ENCODE measurements at places on chromosomes 13 and 19.
A peak's percentile ranks its signal among the peaks of the same experiment; 100 is the strongest.

DNA sequence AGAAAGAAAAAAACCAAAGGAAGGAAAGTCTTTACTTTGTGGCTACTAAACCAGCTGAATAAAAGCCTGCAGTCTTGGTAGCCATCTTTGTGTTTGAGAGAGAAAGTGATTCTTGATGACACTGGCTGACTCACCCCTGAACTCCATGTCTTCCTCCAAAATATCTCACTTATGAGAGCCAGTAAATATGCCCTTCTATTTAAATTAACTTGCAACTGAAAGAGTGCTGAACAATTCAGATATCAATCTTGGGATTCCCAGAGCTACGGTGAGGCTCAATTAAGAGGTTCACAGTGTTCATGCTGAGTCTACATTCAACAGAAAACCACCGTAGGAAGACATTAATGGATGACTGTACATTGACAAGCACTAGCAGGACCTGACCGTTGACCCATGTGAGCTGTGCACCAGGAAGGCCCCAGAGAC lies 57.9 kb downstream of the KCTD12 start:
- no peak for DNase-seq

DNA sequence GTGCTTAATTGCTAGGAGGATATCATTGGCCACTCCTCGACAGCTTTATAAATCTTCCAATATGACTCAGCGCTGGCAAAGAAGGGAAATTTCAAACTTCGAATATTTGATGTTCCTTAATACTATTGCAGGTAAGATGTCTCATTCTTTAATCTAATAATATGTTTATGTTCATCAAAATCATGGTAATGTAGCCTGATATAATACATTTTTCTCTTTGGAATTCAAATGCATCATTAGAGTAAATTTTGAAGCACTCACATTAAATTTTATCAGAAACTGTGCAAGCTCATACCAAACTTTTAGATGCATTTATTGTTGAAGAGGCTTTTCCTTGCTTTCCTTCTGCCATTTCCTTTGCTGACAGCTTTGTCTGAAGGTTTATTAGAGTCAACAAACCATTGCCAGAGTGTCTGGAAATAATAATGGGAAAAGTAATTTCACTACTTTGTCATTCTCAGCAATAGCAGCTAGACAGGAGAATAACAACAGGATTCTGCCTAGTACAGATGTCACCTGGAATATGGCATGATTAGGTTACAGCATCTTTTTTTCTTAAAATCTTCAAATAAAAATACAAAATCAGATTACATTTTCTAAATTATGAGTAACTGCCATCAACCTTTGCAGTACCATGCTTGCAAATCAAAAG lies 78.6 kb upstream of the MAB21L1 start:
- DNase-seq: no peak

DNA sequence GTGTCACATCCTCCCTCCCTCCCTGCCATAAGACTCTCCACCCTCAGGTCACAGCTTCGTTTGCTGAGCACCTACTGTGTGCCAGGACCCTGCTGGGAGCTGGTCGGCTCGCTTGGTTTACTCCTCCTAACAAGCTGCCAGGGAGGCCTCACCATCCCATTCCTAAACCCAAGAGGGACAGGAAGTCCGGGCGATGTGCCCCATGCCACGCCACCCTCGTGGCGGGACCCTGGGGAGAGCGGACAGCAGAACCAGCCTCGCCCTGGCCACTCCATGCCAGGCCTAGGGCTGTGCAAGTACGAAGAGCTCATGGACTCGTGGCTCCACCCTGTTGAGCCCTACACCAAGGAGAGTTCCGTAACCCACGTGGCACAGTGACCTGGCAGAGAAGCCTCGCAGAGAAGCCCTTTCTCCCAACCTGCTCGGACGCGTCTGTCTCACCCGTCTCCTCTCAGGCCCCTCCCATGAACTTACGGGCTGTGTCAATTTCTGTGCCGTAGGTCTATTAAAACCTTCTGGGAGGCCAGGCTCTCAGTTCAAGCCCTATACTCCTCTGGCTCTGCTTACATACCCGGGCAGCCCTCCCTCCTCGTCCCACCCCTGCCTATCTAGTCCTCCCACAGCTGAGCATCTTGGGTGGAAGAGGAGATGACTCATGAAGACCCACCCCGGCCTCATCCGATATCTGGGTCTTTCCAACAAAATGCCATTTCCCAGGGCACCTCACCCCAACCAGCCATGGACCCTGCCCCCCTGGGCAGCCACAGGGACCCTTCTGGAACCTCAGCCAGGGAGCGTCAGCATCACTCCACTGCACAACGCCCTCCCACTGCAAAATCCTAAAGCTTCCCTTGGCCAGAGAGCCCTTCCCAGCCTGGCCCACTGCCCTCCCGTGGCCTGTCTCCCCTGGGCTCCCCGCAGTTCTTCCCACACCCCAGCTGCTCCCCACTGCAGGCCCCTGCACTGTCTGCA lies 2.6 kb downstream of the UBXN6 start:
- DNase-seq: no peak

GRCh38 chr13:97205465-97205864 lies 16.7 kb upstream of the MBNL2 start:
- DNase-seq: no peak

DNA sequence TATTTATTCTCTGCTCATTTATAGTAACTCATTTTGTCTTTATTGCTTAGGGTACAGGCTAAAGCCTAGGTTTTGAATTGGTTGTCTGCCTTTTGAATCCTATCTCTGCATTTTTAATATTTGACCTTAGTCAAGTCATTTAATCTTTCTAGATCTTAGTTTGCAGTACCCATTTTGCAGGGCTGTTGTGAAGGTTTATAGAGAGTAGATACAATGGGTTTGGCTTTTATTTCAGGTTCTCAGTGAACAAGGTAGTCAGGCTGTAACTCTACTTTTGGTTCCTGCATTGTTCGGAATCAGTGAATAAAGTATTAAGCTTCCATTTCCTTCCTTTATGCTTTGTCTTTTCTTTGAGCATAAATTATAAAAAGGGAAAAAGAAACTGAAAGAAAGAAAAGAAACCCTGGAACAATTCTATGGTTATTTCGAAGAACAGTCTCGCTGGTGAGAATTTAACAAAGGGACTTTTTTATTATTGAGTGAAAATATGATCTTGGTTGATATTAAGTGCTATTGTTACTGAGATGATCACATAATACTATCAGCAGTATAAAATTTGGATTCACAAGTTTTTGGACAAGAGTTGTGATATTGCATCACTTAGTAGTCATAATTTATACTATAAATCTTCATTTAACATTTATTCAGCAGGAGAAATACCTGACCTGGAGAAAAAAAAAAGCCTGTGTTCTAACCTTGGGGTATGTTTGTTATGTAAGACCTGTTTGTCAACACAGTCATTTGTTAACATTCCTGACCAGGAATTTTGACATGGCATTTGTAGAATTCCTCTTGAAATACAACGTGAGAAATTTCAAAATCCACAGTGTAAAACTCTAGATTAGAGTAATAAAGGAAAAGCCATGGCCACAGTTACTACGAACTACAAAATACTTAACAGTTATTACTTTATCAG lies 91.3 kb downstream of the ZMYM2 start:
- no peak for DNase-seq

GRCh38 chr19:33226550-33227241 lies 1.0 kb upstream of the SLC7A10 start:
- DNase-seq: no peak

DNA sequence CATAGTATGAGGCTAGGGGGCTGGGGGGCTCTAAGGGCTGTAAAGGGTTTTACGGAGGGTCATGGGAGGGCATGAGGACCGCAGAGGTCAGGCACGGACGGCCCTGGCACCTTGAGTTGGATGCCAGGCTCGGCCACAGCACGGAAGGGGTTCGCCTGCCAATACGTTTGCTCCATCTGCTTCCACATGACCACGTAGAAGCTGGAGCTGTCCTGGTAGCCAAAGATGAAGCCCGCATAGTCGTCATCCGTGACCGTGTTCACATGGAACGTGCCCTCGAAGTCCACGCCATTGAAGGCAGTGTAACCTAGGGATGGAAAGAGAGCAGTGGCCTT lies 6.4 kb downstream of the COMP start:
- DNase-seq: no peak

GRCh38 chr13:96417939-96418685 lies 328.2 kb downstream of the HS6ST3 start:
- no peak for DNase-seq

DNA sequence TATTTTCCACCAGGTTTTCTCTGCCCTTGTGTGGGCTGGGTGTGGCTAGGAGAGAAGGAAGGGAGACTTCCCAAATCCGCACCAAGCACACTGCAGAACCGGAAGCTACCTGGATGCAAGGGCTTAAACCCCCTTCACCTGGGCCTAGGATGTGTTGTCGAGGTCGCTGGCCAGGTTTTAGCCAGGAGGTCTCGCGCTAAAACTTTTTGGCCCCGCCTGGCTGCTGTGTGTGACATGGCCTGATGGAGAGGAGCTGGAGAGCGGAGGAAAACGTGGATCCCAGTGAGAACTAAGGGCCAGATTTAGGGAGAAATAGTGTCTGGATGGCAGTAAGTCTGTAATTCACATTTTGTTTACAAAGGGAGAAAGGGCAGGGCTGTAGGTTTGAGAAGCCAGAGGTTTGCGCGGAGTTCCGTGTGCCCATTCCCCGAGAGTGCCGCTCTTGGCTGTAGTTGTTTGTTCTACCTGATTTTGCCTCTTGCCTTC lies 3.1 kb upstream of the TSHZ3 start:
- DNase-seq: no peak

DNA sequence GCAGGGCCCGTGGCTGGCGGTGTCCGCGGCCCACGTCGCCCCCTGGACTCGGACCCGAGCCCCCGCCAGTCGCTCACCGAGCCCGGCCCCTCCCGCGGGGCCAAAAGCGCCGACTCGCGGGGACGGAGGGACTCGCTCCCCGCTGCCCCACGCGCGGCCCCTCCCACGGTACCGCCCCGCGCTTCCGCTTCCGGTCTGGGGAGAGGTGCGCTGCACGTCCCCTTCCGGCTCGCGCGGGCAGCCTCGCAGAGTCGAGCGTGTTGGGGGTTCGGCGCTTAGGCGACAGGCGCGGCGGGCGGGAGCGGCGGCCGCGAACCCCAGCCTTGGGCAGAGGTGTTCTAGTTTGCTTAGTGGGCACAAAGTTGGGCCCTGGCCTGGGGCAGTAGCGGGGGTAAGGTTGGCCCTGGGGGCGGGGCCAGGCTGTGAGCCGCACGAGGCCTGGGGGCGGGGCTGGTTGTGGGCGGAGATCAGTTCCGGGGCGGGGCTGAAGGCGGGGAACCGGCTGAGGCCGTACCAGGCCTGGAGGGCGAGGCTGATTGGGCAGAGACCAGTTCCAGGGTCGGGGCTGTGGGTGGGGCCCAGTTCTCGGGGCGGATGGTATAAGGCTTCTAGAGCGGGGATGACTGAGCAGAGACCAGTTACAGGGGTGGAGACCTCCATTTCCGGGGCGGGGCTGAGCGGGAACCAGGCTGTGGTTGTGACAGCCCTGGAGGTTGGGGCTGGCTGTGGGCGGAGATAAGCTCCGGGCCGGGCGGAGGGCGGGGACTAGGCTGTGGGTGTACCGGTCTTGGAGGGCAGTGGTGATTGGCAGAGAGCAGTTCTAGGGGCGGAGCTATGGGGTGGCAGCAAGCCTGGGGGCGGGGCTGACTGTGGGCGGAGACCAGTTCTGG lies at the start of the genes MBD3L1 and ZNF558:
Gene MBD3L1, plus strand, starts transcription at position 246 of the 890 bp plus-strand sequence. CDS start 10,302 bp downstream, outside the sequence.
Gene ZNF558, minus strand, starts transcription at position 173 of the 890 bp plus-strand sequence. CDS start 9,645 bp downstream, outside the sequence.
- peak; percentile 41 for DNase-seq

DNA sequence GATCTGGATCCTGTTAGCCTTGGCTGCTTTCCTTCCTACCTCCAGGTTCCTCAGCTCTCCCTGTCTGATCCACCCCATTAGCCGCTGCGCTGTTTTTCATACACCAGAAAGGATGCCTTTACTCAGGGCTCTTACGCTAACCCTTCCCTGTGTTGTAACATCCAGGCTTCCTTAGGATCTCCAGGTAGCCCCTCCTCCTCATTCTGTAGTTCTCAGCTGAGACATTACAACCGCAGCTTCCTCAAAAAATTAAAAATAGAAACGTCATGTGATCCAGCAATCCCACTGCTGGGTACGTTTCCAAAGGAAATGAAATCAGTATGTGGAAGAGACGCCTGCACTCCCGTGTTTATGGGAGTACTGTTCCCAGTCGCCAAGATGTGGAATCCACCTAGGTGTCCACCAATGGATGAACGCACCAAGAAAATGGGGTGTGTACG lies 18.4 kb upstream of the MYADM start:
- DNase-seq: no peak

GRCh38 chr13:33865945-33866344 lies 48.0 kb downstream of the RFC3 start:
- no peak for DNase-seq

GRCh38 chr19:811506-812048 lies 10.2 kb downstream of the PLPPR3 start:
- DNase-seq: no peak

- DNase-seq: no peak
These were observed 223.2 kb upstream of the PCDH17 start for GRCh38 chr13:57408312-57408711.

- DNase-seq: no peak
These were observed 20.2 kb upstream of the ERVV-1 start for GRCh38 chr19:52993342-52994178.

DNA sequence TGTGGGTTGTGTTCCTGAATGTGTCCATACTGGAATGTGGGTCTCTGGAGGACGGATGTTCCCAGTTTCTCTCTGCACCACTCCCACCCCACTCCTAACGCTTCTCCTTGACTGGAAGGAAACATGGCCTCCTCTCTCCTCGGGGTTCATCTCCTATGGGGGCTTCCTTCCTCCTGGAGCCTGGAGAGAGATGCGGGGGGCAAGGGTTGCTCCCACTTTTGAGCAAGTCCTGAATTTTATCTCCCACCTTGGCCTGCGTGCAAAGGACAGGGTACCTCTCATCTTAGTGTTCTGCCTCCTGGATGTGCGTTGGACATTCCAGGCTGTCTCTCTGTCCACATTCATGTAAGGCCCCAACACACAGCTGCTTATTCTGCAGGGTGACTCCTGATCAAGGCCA lies 52.5 kb upstream of the UQCRFS1 start:
- DNase-seq: no peak

- no peak for DNase-seq
These were observed 145.2 kb upstream of the WASF3 start for GRCh38 chr13:26412263-26412662.

DNA sequence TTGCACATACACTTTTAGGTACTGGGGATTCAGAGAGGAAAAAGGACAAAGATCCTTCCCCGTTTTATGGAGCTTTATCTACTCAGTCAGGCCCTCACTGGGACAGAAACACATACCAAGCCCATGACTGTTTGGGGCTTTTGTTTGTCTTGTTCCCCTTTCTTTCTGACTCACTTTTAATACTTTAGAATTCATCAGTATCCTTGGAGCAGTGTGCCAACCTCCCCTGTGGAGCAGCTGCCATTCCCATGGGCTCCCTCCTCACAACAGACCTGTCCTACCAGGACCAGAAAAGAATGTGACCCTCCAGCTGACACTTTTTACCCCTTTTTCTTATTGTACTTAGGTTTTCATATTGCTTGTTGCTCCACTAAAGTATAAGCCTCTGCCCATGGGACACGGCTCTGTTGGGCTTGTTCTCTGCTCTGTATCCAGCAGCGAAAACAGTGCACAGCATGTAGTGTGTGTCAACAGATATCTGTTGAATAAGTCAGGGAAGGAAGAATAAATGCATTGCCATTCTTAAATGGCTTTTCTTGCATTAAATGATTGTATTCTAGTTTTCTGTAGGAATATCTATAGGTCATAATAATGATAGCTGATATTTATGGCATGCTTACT lies 431.1 kb downstream of the EFNB2 start:
- no peak for DNase-seq

- no peak for DNase-seq
These were observed 72.3 kb upstream of the POMP start for GRCh38 chr13:28586439-28587173.

Measured in iPS DF 6.9 (cell line).